ENCODE measurements at places on chromosomes 2 and 18.

GRCh38 chr2:25700221-25700660, 26.9 kb upstream of the DTNB start:
- no peak for DNase-seq

DNA sequence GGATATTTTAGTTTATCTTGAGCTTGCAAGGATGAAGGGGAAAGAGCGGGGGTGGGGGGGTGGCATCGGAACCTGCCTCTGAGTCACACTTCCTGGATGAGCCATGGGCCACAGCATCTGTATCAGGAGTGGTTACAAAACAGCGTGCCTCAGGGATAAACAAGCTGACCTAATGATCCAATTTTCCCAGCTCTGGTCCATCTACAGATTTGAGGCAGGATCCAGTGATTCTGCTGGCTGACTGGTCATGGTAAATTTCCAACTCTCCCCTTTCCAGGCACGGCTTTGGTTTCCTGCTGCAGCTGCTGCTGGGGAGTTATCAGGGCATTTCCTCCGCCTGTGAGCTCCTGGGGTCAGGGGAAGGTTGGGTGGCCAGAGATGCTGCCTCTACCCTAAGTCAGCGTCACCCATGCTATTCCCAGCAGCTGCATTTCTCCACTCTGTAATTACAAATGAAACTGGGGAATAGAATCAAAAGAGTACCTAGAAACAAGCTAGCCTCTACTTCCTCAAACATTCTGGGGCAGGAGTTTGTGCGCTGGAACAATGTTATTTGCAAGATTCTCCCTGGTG, 4.7 kb upstream of the HPCAL1 start:
- no peak for DNase-seq

- DNase-seq, result no peak
These were observed 894 bp upstream of the GCC2 start for GRCh38 chr2:108447947-108448677.

- no peak for DNase-seq
These were observed 31.2 kb upstream of the CDKL4 start for GRCh38 chr2:39275016-39275415.

- DNase-seq, result no peak
These were observed 163.5 kb downstream of the ZEB2 start for GRCh38 chr2:144356402-144356801.

GRCh38 chr2:189142893-189143759, 36.4 kb downstream of the COL5A2 start:
- DNase-seq, result no peak

DNA sequence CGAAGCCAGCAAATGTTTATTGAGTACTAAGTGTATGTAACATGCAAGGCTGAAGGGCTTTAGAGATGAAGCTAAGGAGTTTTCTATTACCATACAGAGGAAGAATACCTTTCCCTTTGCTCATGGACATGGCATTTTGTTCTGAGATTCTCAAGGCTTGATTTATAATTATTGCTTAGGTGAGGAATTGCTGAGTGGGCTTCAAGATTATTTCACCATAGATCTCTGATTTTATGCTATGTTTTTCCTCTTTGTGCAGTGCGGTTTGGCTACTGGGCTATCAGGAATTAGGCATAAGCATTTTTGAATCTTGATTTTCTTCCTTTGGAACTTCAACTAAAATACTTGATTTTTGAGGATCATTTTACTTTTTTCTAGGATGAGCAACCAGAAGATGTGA, 42.5 kb downstream of the VRK2 start:
- DNase-seq, result no peak

- DNase-seq, result no peak
These were observed 147.4 kb upstream of the GPC1 start for GRCh38 chr2:240288087-240288521.

DNA sequence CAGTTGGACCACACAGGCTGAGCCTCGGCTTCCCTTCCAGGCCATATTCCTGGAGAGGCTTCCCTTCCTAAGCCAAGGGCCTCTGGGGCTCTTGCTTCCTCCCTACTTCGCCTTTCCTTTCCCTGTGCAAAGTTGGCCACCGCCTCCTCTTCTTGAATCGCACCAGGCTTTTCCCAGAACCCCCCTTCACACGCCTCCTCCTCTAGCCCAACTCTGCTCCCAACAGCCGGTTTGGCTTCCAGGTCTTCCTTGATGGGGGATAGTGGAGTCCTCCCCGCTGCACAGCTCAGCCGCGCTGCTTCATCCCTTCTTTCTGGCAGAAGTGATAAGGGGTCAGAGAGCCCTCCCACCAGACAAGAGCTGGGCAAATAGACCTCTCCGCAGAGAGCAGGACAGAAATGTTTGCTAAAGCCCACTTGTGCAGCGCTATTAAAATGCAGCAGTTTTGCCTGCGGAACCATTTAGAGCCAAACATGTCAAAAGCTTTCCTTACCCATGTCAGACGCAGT, 56.4 kb downstream of the SNORC start:
- DNase-seq, result no peak

DNA sequence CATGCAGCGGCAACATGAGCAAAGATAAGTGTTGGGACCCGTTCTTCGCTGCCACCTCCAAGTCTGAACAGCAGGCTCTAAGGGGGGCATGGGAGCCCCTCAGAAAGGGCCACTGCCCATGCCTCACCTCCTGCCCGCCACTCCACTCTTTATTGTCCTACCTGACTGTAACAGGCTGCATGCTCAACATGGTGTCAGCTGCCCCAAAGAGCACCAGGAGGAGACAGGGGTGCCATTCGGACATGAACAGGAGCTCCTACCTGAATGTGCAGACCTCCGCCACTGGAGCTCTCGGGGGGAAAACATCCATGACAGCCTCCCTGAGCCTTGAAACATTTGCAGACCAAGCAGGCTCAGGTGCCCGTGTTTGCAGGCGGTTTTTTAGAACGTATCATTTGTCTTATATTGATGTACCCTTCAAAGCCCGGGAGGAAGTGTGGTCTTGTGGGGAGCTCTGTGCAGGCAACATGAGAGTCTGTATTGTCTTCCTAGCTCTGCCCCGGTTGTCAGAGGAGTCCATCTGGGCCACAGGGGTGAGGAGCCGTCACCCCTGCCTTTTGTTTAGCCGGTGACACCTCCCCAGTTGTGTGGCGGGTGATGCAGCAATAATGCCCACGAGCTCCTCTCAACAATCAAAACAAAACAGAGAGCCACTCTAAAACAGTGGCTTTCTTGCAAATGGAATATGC, 35.1 kb upstream of the CD8A start:
- DNase-seq, result no peak

DNA sequence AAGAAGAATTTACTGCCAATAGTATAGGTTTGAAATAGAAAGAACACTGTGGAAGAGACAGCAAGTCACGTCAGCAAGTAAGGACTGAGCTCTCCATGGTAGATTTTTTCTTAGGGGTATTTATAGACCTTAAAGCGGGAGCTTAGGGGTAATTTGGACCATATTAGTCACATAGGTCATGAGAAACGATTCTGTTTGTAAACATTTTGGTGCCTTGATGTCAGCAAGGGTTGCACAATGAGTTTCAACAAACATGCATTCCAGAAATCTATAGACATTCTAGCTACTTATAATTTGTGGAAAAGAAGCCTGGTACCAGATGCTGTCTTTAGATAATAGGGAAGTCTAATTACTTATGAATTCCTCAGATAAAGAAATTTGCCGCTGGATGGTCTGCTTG, 624.7 kb downstream of the TDRD15 start:
- no peak for DNase-seq

DNA sequence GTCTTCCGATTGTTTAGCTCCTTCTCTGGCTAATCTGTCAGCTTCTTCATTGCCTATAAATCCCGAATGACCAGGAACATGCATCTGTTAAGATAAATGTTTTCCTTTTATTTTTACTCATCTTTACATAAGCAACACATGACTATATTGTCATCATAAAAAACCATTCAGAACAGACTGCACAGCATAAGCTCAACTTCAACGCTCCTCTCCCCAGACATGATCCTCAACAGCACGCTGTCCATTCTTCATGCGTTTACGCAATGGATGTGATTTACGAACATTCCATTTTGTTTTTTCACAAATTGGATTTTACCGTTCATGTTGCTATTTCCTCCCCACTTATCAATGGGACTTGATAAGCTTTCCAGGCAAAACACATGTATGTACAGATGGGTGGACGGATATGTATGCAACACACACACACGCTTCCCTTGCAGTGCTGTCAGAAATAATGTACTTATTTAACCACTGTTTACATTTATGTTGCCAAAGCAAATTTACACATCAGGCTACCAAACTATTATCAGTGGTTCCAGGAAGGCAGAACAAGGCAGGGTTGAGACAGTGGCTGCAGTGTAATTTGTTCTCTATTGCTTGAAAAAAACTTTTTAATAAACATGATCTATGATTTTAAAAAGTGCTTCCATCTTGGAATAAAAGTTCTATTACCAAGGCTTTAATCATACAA, 12.2 kb downstream of the RNASEH1 start:
- DNase-seq, result no peak

DNA sequence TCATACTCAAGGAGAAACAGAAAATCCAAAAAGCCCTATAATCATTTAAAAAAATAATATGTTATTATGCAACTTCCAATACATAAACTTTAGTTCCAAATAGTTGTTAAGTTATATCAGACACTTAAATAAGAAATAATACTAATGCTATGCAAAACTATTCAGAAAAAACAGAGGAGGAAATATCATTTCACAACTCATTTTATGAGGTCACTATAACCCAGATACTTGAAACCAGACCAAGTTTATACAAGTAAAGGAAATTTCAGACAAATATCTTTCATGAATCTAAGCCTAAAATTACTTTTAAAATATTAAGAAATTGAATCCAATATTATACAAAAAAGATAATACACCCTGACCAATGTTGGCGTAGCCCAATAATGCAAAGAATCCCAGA, 260.8 kb downstream of the CD226 start:
- DNase-seq, result no peak

DNA sequence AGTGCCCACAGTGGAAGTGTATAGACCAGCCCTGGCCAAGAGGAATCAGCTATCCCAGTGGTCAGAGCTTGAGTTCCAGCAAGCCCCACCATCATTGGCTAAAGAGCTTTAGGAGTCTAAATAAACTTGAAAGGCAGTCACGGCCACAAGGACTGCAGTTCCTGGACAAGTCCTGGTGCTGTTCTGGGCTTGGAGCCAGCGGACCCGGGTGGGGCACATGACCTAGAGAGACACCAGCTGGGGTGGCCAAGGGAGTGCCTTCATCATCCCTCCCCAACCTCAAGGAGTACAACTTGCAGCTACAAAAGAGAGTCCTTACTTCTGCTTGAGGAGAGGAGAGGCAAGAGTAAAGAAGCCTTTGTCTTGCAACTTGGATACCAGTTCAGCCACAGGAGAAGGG, 439.8 kb upstream of the TMEFF2 start:
- no peak for DNase-seq

DNA sequence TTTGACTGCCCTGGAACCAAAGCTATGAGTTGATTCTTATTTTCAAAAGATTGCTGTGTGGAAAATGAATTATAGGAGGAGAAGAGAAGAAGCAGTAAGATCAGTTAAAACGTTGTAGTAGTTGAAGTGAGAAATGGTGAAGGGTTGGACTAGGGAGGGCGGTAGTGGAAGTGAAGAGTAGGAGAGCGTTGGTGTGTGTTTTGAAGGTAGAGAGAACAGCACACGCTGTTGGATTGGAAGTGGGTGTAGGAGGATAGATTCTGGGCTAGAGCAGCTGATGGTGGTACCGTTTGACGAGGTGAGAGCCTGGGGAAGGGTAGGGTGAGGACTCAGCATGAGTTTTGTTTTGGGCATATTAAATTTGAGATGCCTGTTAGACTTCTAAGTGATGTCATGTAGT, 18.4 kb downstream of the RIOK3 start:
- no peak for DNase-seq

DNA sequence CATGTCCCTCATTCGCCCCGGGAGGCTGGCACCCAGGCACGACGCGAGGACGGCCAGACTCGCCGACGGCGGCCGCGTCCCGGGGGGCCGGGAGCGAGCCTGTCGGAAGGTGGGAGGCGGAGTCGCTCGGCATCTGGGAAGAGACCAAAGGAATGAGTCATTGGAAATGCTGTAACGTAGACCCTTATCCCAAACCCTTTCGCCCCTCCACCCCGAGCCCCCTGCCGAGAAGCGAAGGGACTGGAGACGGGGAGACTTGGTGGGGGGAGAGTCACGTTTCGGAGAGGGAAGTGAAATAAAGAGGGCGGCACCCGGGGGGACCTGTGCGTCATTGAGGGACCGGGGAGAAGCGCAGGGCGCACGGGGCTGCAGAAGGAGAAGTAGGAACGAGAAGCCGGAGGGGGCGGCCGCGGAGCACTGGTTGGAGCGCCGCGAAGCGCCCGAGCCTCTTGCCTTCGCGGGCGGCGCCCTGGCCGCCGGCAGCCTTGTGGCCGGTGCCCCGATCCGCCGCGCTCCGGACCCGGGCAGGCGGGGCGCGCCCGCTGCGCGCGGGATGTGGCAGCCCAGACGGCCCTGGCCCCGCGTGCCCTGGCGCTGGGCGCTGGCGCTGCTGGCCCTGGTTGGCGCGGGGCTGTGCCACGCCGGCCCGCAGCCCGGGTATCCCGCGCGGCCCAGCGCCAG, at the start of gene EMILIN2:
EMILIN2 (plus strand) TSS at position 371 of the 681 bp plus-strand sequence; CDS start at position 554, 183 bp downstream.
- peak; percentile 71 for DNase-seq

- peak; percentile 89 for DNase-seq
These were observed 73.1 kb upstream of the PXDN start for GRCh38 chr2:1817256-1818051.

- DNase-seq, result no peak
These were observed 129.9 kb downstream of the SOCS6 start for GRCh38 chr18:70418546-70419311.

- no peak for DNase-seq
These were observed 227.8 kb upstream of the RBBP8 start for GRCh38 chr18:22705328-22705727.

DNA sequence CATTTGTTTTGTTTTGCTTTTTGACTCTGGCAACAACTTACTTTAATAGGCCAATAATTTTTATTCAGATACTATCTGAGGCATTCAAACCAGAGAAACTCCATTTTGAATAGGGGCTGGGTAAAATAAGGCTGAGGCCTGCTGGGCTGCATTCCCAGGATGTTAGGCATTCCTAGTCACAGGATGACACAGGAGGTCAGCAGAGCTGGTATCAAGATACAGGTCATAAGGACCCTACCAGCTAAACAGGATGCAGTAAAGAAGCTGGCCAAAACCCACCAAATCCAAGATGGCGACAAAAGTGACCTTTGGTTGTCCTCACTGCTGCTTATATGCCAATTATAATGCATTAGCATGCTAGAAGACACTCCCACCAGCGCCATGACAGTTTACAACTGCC, 102.2 kb upstream of the XPO1 start:
- no peak for DNase-seq

GRCh38 chr2:226720948-226721347, 78.7 kb downstream of the IRS1 start:
- no peak for DNase-seq

Measured in heart right ventricle (tissue), 16 donors.